ENCODE measurements at places on chromosomes 1 and 21.

DNA sequence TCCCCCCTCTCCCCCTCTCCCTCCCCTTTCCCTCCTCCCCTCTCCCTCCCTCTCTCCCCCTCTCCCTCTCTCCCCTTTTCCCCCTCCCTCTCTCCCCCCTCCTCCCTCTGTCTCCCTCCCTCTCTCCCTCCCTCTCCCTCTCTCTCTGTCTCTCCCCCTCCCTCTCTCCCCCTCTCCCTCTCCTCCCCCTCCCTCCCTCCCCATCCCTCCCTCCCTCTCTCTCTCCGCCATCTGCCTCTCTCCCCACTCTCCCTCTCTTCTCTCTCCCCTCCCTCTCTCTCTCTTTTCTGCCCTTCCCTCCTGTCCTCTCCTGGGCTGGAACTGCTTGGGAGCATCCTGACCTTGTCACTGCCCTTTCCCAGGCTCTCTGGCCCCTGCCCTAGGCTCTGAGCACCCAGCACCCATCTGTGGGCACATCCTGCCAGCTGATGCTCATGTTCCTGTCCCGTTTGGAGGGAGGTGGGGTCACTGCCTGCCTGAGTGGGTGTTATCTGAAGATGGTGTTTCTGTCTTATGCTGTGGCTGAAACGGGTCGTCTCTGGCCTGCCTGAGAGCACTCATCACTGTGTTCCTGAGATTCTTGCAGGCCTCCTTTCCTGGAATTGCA is 10.8 kb downstream of the FTCD start:
- DNase-seq: no peak

DNA sequence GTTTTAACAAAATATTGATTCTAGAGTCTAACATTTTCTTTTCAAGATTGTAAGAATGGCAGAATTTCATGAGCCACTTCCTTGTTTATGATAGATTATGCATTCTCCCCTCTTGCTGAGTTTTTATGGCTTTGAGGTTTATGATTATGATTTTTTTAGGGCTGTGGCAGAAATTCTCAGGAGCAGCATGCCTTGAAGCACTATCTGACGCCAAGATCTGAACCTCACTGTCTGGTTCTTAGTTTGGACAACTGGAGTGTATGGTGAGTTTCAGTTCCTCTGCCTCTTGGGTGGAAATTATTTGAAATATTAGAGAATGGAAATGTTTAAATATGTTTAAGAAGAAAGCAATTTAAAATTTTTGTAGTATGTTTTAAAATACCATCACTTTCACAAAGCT is 10.2 kb downstream of the USP16 start:
- no peak for DNase-seq

GRCh38 chr1:6489799-6490180 is 1.7 kb downstream of the PLEKHG5 start:
- DNase-seq: peak; percentile 79

GRCh38 chr1:56577406-56578137 is 1.8 kb downstream of the PLPP3 start:
- DNase-seq: no peak

DNA sequence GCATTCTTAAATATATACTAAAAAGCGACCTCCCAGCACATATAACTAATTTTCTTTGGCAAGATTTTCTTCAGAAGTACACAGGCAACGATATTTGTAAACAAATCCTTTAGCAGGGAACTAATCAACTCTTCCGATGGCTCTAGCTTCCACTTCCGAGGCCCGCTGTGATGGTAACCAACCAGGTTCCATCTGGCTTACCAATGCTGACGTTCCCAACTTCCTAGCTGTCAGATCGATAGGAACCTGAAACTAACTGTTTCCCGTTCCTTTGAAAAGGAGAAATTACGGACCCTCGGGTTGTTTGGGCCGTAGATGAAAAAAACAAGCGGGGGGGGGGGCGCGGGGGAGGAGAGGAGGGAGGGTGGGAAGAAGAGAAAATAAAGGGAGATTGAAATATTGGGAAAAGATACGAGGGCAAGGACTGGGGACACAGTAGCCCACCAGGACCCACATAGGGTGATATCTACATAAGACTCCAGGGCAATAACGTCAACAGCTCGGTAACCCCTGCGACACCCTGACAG is 513 bp downstream of the GTF2B start:
- DNase-seq: no peak

GRCh38 chr1:30311749-30312148 is 411.6 kb downstream of the MATN1 start:
- DNase-seq: no peak

DNA sequence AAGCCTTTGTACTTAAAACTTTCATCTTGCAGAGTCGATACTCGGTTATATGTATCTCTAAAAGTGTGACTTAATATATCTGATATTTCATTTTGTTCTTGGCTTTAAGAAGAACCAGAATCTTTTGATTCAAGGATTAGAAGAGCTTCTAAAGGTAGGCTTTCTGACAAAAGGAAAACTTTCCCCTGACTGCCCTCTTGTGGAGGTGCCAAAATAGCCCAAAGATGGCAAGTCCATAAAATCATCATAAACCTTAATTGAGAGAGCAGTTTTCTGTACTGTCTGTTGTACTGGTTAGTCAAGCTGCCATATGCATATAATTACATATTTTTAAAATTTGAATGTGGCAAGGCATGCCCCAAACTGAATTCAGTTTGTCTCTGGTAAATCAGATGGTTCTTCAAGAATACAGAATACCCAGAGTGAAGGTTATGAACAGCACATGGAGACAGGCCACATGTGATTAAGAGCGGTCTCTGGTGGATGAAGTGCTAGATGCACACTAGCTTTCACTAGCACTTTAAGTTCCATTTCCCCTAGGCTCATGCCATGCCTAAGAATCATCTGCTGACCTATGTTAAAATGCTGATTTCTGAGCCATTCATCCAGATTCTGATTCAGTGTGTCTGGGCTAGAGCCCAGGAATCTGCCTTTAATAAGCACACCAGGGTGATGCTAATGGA is 27.7 kb upstream of the ELAVL4 start:
- no peak for DNase-seq
